ENCODE measurements at places on chromosomes 2 and 18.

GRCh38 chr18:43961722-43962121, 684.4 kb upstream of the SYT4 start:
- no peak for DNase-seq

DNA sequence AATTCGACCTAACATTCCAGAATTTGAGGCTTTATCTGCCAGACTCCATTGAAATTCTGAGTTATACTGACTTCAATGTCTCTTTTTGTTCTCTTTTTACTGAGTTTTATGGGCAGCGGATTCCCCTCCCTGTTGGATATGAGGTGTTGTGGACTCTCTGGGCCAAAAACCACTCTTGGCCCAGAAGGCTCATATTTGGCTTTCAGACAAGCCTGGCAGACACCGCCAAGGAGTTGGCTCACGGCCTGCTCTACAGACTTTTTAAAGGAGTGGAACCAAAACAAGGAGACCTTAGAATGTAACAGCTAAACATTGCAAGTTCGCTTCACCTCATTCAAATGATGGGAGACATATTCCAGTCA, 206.4 kb upstream of the NCKAP5 start:
- no peak for DNase-seq

GRCh38 chr2:73037947-73038585, 33.4 kb downstream of the SFXN5 start:
- DNase-seq, result no peak

DNA sequence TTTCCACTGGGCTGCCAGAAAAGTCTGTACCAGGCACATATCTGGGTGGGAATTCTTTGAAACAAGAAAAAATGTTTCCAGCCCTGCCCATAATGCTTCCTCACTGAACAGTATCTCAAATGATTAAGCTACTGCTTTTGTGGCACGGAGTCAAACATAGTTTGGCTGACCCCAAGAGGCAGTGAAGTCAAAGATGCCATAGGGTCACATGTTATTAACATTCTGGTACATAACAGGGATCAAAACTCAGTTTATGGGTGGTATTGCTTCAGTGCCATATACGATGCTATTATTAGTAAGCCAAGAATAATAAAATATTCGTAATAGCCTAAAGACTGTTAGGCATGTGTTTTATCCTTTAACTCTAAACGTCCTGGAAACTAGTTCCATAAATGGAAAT, 112.4 kb downstream of the FEZ2 start:
- no peak for DNase-seq

DNA sequence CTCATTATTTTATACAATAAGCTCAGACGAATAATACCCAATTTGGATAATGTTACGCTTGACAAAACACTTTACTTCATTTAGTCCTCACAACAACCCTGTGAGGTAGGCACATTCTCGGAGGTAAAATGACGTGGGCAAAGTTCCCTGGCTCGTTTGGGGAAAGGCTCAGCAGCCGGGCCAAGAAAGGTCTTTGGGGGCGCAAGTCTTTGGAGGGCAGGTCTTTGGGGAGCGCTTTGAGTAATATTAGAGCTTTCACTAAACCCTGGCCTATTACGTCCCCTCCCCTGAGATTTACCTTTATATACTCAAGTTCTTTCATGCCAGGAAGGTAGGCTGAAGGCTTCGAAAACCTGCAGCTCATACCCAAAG, 427 bp downstream of the RBKS start:
- no peak for DNase-seq

GRCh38 chr2:241678307-241678706, 8.3 kb downstream of the DTYMK start:
- DNase-seq, result no peak

- DNase-seq, result no peak
Measured at GRCh38 chr2:70078384-70078783, 8.9 kb upstream of the PCBP1 start.

DNA sequence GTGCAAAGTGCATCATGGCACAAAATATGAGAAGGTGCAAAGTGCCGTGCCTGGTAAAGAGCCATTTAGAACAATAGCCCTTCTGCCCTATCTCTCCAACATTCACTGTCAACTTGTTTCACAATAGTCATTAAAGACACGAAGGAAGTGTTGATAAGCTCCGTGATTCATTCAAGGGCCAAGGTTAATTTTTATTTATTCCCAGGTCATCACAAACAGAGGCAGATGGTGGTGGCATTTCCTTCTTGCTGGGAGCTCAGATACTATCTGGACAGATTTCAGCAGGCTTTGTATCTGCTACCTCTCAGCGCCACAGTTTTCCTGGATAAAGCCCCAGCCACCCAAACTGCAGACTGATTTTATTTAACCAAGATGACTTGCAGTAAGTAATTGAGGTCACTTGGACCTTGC, 309.3 kb downstream of the ZNF521 start:
- peak; percentile 82 for DNase-seq

GRCh38 chr2:25885933-25886332, 7.6 kb upstream of the ASXL2 start:
- no peak for DNase-seq

DNA sequence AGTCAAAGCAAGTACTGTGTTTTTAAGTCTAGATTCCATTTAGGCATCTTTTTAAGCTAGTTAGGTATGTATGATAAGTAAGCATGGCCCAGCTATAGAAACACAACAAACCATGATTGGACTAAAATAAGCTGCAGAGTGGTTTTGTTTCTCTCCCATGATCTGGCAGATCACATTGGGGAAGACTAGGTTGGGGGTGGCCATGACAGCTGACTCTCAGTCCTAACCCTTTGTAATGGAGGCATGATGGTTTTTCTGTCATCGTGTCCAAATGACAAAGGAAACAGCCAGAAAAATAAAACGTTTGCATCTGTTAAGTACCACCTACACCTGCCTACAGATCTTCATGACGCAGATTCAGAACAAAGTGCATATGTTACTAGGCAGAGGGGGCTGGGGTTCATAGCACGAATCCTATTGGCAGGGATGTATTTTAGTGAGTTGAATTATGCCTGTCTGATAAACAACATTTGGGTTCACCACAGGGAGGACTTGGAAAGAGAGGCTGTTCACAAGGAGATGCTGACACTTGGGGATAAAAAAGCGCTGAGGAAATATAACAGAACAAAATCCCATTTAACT, 33.8 kb upstream of the GALNT5 start:
- DNase-seq, result no peak

- no peak for DNase-seq
Measured at GRCh38 chr2:143807192-143807591, 678.0 kb downstream of the ARHGAP15 start.

- DNase-seq, result no peak
Measured at GRCh38 chr18:69127873-69128500, 272.7 kb upstream of the DOK6 start.

- DNase-seq, result no peak
Measured at GRCh38 chr2:226554701-226555100, 244.9 kb downstream of the IRS1 start.

DNA sequence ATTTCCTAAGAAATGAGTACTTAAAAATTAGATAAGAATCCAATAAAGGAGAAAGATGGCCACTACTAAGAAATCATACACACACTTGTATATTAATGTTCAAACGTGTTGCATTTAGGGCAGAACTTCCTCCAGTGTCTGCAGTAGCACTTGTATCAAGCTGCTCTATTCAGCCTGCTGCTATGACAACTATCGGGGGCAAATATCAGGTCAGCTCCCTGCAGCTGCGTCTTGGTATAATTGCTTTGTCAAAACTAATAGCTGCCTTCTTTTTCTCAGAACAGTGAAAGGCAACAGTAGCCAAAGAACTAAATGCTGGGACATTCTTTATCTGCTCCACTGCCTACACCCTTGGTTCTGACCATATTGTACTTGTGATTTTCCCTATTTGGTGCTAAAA, 300.7 kb downstream of the NOL4 start:
- peak; percentile 5 for DNase-seq

DNA sequence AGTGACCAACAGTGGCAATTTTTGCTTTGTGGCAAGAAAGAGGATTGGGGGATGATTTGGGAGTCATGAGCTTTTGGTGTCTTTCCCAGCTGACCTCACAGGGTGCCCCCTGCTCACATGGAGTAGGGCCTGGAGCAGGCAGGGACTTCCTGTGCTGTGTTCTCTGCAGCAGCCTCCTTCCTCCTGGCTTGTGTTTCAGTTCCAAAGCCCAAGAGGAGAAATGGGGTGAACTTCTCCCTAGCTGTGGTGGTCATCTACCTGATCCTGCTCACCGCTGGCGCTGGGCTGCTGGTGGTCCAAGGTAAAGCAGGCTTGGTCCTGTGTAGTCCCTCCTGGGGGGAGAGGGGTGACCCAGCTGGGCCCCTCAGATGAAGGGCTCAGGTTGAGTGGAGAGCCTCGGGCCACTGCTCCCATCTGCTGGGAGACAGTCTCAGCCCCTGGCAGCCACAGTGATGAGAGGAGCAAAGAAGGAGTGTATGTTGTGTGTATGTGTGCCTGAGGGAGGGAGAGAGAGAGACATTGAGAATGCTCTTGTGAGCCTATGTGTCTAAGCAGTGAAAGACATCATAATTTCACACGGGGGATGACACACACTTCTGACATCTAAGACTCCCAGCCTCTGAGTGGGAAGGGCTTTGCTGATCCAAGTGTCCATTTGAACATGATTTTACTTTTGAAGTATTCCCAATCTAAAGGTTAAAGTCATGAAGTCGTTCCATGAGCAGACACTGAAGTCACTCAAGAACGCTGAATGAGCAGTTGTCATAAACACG, 27.2 kb downstream of the MARCO start:
- no peak for DNase-seq

DNA sequence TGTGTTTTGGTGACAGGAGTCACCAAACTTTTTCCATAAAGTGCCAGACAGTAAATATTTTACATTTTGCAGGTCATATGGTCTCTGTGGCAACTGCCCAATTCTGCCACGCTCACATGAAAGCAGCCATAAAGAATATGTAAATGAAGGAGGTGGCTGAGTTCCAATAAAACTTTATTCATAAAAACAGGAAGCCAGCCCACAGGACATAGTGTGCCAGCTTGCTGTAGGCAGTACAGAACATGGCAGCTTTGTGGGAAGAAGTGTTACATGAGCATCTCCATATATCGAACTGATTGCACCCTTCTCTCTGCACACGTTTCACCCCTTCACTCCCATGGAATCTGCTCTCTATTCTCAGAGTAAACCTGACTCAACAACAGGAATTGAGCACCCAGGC, 10.2 kb downstream of the ASB18 start:
- no peak for DNase-seq

DNA sequence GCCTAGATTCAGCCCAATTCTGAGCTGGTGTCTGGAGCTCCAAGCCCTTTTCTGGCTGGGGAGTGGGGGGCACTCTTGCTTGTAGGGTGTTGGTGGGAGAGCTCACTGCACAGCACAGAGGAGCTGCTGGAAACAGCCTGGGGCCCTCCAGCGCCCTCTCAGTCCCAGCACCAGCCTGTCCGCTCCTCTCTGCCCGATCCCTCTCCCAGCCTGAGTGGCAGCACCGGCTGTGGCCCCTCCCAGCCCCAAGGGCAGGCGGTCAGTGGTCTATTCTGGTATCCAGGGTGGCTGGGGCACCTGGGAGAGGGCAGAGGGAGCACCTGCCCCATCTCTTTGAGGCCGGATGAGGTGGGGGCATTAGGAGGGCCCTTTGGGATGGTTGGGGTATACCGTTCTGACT, 13.2 kb upstream of the DES start:
- no peak for DNase-seq

DNA sequence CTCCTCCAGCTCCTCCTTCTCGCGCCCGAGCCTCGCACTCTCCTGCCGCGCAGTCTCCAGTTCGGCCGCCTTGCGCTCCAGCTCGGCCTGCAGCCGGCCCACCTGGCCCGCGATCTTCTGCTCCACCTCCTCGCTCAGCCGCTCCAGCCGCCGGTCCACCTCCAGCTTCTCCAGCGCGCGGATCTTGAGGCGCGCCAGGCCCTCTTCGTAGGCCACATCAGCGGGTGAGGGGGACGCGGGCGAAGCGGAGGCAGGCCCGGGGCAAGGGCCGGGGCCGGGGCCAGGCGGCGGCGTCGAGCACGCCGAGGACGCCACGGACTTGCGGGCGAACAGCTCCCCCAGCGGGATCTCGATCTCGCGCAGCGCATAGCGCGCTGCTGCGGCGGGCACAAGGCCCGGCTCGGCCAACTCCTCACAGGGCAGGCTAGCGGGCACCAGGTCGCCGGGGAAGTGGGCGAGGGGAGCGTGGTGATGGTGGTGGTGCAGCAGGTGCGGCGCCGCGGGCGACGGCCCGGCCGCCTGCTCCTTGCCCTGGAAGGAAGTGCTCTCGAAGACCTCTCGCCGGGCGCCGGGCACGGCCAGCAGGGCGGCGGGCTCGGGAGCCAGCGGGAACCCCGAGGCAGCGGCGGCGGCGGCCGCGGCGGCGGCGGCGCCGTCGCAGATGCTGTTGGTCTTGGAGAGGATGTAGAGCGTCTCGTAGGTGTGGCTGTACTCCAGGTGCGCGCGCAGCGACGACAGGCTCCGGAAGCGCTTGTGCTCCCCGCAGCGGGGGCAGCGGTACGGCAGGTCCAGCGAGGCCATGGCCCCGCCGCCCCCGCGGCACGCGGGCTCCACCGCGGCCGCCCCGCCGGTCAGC, 15.2 kb downstream of the FBXO41 start:
- DNase-seq, result peak; percentile 58

GRCh38 chr2:152594022-152594766, 123.1 kb downstream of the PRPF40A start:
- DNase-seq, result peak; percentile 5

- no peak for DNase-seq
Measured at GRCh38 chr2:20880221-20880771, 57.4 kb upstream of the LDAH start.

DNA sequence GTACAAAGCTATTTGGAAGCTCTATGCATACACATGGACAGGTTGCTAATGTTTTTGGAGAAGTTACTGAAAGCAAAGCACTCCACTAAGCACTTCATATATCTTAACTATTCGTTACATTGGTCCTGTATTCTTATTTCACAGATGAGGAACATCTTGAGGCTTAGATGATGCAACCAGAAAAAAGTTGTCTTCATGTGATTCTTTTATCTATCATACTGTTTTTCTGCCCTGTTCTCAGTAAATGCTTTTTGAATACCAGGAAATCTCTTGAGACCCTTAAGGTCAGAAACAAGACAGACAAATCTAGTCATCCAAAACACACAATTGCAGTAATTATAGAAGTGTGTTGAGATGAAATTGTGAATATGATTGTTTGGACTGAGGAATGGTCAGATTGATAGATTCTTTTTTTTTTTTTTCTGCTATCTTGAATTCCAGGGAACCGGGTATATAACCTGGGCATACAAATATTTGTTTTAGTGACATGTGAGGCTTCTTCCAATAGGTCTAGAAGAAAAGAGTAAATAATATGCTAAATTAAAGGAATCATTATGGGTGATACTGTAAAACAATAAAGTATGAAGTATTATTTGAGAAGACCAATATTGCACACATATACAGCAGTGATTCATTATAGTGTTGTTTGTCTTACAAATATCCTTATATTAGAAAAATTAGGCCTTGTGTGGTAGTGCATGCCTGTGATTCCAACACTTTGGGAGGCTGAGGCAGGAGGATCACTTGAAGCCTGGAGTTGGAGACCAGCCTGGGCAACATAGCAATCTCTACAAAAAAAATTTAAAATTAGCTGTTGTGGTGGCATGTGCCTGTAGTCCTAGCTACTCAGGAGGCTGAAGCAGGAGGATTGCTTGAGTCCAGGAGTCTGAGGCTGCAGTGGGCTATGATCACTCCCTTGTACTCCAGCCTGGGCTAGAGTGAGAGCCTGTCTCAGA, 33.7 kb downstream of the EHBP1 start:
- no peak for DNase-seq

GRCh38 chr2:8378016-8378810, 303.6 kb upstream of the ID2 start:
- DNase-seq, result no peak

- DNase-seq, result peak; percentile 32
Measured at GRCh38 chr2:98479959-98480524, 35.4 kb downstream of the INPP4A start.

Measured in large intestine (tissue), 12 donors.